ENCODE measurements at places on chromosomes 3 and 15.
A peak's percentile ranks its signal among the peaks of the same experiment; 100 is the strongest.

GRCh38 chr3:39414421-39414907, 7.9 kb downstream of the RPSA start:
- no peak for DNase-seq

DNA sequence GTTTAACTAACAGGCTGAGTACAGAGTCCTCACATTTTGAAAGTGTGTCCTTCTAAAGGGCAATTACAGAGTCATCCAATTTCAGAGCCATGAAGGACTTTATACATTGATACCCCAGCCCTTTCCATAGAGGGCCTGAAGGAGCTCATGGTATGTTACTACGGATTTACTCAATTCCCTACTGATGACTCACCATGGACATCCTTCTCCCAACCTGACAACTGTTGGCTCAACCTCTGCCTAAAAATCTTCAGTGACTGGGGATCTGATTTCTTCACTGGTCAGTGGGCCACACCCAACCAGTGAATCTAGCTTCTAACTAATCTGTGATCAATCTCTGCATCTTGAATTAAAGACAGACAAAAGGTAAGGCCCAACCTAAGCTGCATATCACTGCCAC, 963.4 kb upstream of the CFAP20DC start:
- no peak for DNase-seq

DNA sequence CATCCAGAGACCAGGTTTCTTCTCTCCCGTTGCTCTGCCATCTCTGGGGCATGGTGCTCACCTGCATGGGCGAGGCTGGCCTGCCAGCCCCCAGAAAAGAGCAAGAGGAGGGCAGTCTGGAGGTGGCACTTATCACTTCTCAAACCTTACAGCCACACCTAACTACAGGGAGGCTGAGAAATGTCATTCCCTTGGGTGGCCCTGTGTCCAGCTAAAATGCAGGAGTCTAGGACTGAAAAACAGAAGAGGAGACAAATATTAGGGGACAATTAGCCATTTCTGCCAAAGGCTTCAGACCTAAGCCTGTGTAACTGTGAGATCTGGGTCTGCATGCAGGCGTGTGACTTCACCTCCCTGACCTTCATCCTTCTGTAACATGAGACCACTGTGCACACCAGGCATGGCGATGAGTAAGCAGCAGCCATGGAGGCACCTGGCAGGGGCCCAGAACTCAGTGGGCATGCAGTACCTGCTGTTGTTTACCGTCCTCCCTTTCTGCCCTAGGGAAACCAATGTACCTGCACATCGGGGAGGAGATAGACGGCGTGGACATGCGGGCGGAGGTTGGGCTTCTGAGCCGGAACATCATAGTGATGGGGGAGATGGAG, 83.4 kb downstream of the MESD start:
- peak; percentile 84 for DNase-seq

DNA sequence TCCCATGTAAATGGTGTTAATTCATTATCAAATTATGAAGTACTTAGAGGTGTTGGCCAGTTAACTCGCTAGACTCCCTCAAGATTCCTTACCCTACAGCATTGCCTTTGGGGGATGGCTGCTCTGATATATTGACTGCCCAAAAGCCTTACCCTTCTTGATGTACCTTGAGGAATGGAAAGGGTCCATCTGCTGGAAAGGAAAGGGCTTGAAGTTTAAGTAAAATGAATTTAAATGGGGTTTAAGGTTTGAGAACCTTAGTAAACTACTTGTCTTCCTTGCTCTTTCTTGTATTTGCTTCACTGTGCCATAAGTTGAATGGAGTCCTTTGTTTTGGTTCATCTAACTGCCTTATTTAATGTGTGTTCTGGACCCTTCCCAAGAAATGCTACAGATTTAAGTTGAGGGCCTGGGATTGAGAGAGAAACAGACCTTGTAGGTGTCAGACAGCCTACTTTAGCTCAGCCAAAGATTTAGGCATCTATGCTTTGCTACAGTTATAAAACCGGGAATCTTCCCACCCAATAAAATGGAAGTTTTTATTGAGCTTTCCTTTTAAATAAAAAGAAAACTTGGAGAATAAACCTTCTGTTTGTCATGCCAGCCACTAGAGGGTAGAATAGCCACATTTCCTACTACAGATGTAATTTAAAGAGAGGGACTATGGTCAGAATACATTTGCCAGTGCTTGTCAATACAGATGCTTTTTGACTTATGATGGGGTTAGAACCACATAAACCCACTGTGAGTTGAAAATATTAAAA, 25.3 kb downstream of the CMSS1 start:
- DNase-seq = peak; percentile 64

DNA sequence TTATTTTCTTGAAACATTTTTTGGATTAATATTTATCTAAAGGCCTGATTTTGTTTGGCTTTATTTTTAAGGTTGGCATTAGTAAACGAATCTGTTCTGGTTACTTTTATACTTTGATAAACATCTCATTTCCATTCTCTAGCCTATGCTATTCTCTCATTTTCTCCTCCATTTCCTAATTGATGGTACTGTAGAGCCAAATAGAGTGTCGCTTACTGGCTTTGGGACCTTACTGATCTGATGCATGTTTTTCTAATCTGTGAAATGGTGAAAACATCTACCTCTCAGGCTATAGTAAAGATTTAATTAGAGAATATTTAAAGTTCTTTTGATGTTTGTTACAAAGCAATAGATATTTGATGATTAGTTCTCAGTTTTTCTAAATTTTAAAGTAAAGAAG, 1.6 kb downstream of the LNP1 start:
- DNase-seq = no peak

DNA sequence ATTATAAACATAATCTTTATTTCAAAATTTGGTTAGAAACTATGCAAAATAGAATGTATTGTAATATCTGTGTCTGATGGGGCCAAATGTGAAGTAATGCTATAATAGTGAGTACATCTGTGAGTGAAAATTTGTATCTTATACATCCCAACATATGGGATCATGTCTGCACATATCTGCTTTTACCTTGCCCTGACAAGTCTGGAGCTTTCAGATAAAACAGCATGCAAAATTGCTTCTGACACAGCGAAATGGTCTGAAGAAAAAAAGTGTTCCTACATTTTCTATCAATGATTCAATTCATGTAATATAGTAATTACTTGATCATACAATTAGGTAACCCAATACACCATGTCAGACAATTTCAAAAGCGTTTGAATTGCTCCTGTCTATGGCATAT, 58.1 kb upstream of the P3H2 start:
- no peak for DNase-seq

DNA sequence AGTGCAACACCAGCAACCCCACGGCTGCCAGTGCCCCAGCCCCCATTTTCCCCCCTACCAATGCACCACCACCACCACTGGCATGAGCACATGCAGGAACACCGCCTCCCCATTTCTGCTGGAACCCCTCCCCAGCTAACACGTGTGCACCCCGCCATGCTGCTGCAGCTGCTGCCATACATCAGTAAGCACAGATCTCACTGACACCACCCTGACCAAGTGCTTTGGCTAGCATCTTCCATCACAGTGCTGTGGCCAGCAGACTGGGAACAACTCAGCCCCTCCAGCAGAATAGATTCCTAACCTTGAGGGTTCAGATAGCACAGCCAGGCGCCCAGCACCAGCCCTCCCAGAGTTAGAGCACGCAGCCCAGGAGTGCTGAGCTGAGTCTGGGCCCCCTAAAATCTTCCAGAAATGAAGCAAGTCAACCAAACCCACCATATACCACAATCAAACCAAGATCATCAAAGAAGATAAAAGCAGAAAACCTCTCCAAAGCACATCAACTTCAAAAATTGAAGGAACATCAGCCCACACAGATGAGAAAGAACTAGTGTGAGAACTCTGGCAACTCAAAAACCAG, 81.2 kb upstream of the CDV3 start:
- DNase-seq = no peak

DNA sequence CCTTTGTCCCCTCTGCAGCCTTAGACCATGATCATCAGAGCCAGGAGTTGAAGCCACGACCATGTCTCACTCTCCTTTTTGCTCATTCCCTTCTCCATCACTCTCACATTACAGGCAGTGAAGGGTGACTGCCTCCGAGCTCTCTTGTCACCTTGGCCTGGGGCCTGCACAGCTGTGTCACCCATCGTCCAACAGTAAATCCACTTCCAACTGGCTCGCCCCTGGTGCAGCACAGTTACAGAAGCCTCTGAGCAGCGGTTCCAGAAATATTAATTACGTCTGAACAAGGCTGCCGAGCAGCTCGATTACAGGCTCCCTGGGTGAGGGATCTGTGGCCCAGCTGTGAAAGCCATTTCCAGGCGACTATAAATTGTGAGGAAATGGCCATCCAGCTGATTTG, 528.2 kb downstream of the NR2F2 start:
- no peak for DNase-seq

- DNase-seq = peak; percentile 68
Measured at GRCh38 chr15:85412066-85412465, 31.7 kb downstream of the AKAP13 start.
